Stimulated activated CD4-positive, alpha-beta T cell treated with anti-CD3 and anti-CD28 coated beads, Interleukin-1b, Interleukin-23, amount 100 ng/mL, for 1 hour (primary cell): ENCODE measurements at places on chromosomes 4 and X.

- no peak for DNase-seq
These were observed at the start of gene CYSLTR1 for GRCh38 chrX:78327370-78328086. TSS of gene CYSLTR1 (minus strand) at chrX:78327611. CDS start at chrX:78273746, 53,865 bp downstream.

GRCh38 chr4:164383358-164384220, 370.3 kb upstream of the SMIM31 start:
- no peak for DNase-seq

GRCh38 chrX:106247162-106247561, 79.1 kb downstream of the PWWP3B start:
- DNase-seq = no peak

DNA sequence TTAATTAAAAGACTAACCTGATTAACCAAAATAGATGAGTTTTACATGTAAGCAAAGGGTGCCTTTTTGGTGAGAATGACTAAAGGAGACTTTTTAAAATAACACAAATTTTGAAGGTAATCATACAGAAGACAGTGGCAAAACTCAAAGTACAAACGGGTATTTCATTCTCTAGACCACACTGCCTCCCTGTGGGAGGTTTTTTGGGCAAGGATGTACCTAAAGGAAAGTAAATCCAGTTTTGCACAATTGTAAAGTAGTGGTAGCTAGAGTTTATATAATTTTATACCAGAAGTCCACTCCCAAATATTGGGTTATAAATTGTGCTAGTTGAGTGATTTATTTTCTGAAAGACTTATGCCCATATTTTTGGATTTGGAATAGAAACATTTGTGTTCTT, 201.0 kb downstream of the PAPSS1 start:
- no peak for DNase-seq

GRCh38 chr4:16545656-16546055, 319.4 kb upstream of the TAPT1 start:
- no peak for DNase-seq

DNA sequence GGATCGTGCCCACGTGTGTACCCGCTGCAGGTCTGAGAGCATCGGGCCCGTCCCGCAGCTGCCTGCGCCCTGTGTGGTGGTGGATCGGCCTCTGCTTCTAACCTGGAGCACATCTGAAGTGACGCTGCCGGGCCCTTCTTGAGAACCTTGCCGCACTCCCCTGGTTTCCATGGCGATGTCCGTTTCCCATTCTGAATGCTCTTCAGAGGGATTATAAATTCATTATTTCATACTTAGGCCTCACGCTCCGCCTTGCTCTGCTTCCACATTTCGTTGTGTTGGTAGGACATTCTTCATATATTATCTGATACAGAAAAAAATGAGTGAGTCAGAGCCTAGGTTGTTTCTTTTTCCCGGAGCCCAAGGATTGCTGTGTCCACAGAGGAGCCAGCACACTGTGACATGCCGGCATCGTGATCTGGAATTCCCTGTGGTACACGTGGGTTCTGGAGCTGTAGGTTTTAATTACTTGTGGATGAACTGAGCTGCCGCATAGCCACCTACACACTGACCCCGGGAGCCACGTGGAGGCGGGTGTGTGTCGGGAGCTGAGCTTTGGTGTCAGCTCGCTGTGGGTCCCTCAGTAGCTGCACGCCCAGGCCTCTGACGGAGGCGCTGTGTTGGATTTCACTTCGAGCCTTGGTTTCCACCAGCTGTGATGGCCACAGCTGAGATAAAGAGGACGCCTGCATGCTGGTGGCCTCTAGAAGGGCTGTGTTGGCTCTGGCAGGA, 63.4 kb downstream of the PSAPL1 start:
- no peak for DNase-seq

GRCh38 chrX:13821738-13822137, 4.8 kb upstream of the GPM6B start:
- no peak for DNase-seq

- DNase-seq = no peak
These were observed 250.3 kb downstream of the GBA3 start for GRCh38 chr4:22942920-22943559.

DNA sequence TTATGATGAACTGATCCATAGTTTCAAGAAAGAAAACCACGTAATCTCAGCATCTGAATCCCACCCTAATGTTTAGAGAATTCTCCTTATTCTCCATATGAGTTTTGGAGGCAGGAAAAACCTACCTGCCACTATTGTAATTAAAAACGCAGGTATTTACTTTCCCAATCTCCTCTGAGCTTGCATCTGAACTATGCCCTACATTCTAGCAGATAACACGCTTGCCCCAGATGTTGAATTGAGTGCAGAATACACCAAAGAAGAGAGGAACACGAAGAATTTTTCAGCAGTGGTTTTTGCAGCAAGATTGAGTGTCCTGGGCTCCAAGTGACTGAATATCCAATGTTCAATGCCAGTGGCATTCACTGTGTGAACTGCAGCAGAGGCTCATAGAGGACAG, 182.4 kb downstream of the COX18 start:
- DNase-seq = no peak

GRCh38 chrX:133495464-133496391, 80.4 kb upstream of the GPC4 start:
- no peak for DNase-seq

GRCh38 chr4:174575436-174575835, 53.1 kb upstream of the HPGD start:
- no peak for DNase-seq
